NCI-H2081 (cell line): ENCODE measurements at places on chromosomes 12 and 14.

- DNase-seq, result no peak
These were observed 1062.2 kb upstream of the FBXO33 start for GRCh38 chr14:40494483-40494882.

GRCh38 chr14:71529848-71530247, 402.4 kb upstream of the RGS6 start:
- no peak for DNase-seq

GRCh38 chr12:46617167-46617566, 208.6 kb downstream of the SLC38A4 start:
- no peak for DNase-seq

- DNase-seq, result no peak
These were observed 8.8 kb downstream of the IKBIP start for GRCh38 chr12:98635657-98636323.

- no peak for DNase-seq
These were observed 962.9 kb downstream of the TMEM121 start for GRCh38 chr14:106489112-106489881.

GRCh38 chr14:50979941-50980850, 35.9 kb upstream of the PYGL start:
- no peak for DNase-seq

DNA sequence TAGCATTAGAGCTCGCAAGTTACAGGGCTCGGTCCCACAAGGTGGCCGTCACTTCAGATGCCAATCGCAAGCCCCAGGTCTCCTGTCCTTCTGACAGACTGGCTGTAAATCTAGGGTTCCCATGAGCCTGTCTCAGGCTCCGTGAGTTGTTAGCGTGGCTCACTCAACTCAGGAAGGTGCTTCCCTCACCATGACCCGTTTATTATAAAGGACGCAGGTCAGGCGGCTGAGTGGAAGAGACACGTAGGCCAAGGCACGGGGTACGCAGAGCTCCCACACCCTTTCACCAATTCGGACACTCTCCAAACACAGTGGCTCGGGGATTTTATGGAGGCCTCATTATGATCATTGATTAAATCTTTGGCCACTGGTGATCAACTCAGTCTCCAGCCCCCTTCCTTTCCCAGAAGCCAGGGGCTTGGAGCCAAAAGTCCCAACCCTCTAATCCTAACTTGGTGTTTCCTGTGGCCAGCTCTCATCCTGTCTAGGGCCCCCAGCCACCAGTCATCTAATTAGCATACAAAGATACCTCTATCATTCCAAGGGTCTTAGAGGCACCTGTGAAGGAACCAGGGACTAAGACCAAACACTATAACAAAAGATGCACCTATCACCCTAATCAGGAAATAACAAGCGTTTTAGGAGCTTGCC, 25.8 kb upstream of the LRTM2 start:
- no peak for DNase-seq
